ENCODE measurements at places on chromosomes 1 and 21.

GRCh38 chr1:172939475-172939874 is 111.3 kb downstream of the TNFSF18 start:
- no peak for DNase-seq

- peak; percentile 86 for DNase-seq
Observed at GRCh38 chr21:45555557-45556301, 13.5 kb upstream of the SLC19A1 start.

DNA sequence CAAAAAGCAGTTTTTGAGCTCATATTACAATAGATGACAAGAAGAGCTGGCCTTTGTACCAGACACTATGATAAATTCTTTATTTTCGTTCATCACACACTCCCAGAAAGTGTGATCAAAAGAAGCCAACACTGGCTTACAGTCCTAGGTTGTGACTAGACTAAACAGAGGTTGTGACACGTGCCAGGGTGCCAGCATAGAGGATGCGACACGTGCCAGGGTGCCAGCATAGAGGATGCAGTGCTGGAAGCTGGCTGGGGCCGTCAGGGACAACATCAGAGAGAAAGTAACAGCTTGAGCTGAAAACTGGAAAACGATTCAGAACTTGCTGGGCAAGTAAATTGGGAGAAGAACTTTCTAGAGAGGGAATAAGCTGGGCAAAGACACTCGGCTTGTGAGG is 2.2 kb downstream of the MTARC1 start:
- DNase-seq = no peak

- DNase-seq = no peak
Observed at GRCh38 chr1:29057700-29058099, 66.0 kb downstream of the TMEM200B start.

GRCh38 chr1:37666241-37666867 is 26.0 kb upstream of the CDCA8 start:
- DNase-seq = no peak

DNA sequence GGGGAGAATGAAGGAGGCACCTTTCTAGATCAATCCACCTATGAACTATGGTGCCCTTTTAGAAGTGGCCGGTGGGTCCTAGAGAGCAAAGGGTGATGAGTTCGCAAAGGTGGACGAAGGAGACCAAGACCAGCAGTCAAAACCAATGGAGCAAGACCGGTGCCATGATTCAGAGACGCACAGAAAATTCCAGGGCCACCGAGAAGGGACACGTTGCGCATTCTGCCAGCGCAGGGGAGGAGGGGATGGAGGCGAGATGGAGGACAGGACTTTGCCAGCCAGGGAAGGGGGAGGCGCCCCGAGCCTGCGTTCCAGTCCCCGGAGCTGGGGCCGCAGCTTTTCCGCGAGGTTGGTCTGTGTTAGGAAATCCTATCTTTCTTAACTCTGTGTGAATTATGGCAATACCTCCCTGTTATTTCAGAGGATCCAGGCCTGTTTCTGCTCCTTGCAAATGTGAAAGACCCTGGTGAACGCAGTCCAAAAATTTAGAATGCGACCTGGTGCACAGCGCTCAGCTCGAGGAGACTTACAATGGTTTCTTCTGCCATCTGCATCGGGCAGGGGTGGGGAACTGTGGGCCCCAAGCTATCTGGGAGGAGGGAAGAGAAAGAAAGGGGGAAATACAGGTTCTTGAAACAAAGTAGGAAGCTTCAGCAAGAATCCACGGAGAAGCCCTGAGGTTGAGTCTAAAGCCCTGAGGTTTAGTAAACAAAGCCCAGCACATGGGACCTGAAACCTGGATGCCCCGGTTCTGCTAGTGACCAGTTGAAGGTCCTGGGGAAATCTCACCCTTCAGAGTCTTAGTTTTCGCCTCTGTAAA is 129.4 kb downstream of the MRPS6 start:
- no peak for DNase-seq

DNA sequence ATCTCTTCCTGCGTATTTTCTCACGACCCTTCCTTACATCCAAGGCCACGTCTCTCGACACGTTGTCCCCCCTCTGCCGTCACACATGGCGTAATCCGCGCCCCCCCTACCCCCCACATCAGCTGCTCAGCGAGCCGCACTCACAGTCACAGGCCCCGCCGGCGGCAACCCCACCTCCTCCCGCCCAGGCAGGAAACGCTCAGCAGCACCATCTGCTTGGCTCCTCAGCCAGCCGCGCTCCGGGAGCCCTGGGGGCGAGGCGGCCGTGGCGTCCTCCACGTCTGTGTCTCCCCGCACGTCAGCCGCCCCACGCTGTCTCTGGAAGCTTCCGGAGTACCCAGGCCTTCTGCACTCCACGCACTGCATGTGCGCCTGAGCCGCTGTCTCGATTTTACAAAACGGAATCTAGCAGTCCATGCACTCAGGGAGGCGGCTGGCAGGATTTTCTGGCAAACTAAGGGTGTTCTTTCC is 64.6 kb downstream of the SIK1 start:
- peak; percentile 93 for DNase-seq

DNA sequence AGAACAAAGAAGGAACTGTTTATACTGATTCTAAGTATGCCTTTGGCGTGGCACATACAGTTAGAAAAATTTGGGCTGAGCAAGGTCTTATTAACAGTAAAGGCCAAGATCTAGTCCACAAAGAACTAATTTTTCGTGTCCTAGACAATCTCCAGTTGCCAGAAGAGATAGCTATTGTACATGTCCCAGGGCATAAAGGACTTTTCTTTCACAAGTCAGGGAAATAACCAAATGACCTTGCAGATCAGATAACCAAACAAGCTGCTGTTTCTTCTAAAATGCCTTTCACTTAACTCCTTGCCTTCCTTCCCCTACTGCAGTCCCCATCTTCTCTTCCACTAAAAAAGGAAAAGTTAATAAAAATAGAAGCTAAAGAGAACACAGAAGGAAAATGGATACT is 4.0 kb downstream of the TEX50 start:
- no peak for DNase-seq

DNA sequence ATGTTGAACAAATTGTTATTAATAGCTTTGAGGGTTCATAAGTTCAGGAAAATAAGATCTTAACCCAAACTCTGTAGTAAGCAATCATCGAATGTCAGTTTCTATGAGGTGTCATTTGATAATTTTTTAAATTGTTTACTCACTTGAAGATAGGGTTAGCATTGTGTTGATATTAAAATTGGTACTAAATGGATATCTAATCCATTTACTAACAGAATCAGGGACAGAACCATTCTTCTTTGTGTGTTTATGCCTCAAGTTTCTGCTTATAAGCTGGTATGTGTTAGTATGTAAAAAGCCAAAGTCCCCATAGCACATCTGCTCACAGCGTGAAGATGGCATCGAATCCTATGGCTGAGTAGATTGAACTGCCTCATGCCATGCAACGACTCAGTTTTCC is 13.4 kb downstream of the DDR2 start:
- DNase-seq = no peak

DNA sequence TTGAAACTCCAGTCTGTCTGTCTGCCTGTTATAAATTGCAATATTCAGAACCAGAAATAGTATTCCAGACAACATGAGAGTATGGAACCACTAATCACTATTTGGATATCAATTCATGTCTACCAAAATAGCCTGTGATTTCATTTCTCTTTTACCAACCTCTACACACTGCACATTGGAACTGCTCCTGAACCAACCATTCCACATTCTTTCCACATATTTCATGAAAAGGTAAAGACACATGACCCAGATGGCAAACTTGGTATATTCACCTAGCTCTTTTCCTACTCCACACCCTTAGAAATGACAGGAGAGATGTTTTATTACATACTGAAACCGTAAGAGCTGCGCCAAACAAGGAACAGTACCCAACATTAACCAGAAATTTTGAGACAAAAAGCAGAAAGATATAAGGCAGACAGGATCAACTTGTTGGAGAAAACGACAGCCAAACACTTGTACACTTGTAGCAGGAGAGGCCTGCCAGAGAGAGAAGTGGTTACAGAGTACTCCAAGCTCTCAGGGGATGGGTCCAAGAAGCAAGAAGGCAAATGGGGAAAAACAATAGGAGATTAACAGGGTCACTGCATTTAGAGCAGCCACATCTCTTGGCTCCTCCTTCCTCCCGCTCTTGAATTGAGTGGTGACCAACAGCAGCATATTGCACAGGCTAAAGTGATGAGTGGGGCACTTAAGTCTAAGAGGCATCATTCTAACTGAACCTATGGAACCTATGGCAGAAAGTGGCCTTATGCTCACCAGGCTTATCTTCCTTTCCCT is 148.7 kb downstream of the SETD4 start:
- DNase-seq = no peak

All from suprapubic skin (tissue), 4 donors.